ENCODE measurements at places on chromosomes 2 and 18.

DNA sequence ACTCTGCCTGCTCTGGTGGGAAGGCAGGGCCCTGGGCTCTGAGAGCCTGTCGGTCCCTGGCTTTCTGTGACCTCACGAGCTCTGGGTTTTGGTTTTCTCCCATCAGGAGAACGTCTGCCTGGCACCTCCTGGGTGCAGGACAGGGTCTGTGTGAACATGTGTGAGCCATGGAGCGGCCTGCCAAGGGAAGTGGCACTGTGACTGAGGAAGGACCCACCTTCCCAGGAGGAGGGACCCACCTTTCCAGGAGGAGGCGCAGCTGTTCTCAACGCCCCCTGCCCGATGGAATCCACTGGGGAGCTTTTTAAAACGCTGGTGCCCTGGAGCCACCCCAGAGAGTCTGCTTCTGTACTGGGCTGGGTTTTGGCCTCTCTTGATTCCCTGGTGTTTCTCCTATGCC is 168.7 kb downstream of the GLI2 start:
- DNase-seq: no peak

GRCh38 chr2:70984576-70985282 is 6.3 kb downstream of the ANKRD53 start:
- DNase-seq: peak; percentile 16

- no peak for DNase-seq
Measured at GRCh38 chr2:169713331-169713730, 19.1 kb downstream of the PHOSPHO2 start.

DNA sequence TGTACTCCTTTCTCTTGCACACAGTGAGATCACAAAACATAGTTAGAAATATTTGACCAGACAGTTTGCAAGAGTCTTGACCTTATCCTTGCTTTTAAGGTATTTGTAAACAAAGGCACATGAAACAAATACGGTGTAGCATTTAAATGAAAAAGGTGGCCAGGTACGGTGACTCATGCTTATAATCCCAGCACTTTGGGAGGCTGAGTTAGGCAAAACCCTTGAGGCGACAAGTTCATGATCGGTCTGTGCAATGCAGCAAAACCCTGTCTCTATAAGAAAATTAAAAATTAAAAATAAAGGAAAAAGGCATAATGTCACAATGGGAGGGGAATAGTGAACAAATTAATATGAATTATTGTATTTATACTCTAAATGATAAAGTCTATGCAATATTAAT is 109.5 kb upstream of the PIK3C3 start:
- no peak for DNase-seq

All from fibroblast of skin of abdomen (primary cell).